ENCODE measurements at places on chromosomes 5 and 9.

DNA sequence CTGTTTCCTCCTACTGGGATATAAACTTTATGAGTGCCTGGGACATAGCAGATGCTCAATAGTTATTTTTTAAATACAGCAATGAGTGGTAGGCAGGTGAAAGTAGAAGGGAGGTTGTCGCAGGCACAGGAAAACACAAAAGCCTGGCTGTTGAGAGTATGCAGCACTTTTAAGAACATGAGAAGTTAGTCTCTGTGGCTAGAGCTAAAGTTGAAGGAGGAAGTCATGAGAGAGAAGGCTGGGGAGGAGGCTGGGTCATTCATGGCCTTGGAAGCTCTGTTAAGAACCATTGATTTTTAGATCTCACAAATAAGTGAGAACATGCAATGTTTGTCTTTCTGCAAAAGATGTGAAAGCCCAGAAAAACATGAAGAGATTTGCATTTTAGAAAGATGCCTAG is 126.7 kb downstream of the PRKACG start:
- no peak for DNase-seq

DNA sequence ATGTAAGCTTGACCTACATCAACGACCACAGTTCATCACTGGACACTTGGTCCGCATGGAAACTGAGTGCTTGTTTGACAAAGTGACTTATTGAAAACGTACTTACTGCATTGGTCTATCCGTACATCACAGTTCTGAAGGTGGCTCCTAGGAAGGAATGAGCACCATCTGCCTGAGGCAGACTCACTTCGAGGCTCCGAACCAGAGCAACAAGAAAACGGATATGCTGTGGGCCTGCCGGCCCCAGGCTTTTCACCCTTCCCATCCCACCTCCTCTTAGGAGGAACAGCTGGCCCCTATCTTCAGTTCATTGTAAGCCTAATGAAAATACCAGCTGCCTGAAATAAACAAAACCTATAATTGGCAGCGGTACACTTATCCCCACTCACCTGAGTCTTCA is 67.2 kb upstream of the TSLP start:
- no peak for DNase-seq

DNA sequence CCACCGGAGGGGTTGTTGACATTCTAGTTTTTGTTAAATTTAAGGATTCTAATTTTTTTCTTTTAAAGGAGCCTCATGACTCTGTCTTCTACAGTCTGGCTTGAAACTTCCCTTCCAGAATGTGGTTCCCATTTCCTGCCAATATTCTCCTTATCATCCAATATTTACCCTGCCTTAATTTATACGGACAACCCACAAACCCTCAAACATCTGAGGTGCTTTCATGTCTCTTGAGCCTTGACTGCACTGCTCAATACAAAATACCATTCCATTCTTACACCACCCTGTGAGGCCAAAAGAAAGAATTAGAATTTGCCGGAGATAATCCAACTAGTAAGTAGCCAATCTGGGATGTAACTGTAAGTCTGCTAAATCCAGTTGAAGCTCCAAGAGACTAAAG is 346.5 kb downstream of the SPOCK1 start:
- no peak for DNase-seq

DNA sequence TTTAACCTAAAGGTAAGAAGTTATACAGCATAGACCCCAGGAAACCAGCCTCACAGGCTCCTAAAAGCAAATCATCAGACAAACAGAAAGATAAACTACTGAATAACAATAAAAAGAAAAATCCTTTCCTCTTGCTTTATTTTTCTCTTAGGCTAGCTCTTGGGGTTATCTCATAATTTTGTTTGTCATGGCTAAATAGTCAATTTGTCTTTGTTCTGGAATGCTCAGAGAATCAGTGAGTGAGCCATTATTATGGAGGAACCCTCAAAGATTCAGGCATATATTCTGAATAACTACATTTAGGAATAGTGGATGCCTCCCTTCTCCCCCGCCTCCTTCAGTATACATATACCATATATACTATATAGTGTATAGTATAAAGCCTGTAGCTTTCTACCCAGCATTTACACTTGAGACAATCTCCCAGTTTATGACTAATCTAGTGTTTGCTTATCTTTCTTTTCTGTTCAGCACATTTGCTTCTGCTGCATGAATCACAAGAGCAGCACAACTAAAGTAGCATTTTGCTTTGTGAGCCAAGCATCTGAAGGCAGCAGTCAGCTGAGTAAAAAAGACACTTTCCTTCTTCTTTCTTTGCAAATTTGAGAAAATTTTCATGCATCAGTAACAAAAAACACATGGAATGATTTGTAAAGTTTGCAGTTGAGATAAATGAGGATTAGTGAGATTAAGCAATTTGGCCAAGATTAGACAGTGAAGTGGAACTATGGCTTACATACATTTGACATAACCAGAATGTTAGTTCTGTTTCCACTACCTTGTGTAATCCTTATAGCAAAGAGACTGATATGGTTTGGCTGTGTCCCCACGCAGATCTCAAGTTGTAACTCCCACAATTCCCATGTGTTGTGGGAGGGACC is 45.3 kb upstream of the PPP3R2 start:
- DNase-seq: no peak

DNA sequence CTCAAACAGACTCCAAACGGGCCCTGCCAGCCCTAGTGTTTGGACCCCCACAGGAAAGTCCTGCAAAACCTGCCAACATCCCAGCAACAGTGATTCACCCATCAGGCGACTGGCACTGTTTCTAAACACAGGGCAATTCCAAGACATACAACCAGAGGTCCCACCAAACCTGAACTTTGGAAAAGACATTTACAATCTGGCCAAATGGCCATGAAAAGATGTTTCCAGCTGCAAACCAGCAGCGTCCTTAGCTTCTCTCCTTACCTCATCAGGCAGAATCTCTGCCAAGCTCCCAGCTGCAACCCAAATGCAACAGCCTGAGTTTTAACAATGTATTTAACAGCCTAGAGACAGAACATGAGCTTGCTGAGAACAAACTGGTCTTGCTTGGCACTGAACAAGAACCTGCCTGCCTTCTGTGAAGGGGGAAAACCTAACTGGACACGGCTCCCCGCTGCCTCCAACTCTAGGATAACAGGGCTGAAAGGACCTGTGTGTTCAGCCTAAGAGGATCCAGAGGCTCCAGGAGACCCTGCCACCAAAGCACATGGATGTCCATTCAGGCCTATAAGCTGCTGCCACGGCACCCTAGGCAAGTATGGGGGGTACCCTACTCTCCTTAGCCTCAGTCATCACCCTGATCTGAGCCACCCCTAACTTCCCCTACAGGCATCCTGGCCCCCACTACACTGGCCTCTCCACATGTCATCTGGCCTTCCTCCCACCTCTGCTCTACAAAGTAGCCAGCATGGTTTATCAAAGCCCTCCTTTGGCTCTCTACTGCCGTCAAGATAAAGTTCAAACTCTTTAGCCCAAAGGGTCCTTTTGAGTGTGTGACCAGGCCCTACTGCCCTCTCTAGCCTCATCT is 5.6 kb downstream of the P4HA2 start:
- no peak for DNase-seq

GRCh38 chr9:124075761-124076160 is 64.2 kb downstream of the LHX2 start:
- no peak for DNase-seq

GRCh38 chr9:127905788-127906191 is 6.4 kb upstream of the ST6GALNAC6 start:
- DNase-seq: no peak

GRCh38 chr9:117030254-117030768 is 343.2 kb downstream of the TRIM32 start:
- no peak for DNase-seq

- DNase-seq: no peak
Observed at GRCh38 chr5:16916262-16916878, 19.7 kb downstream of the MYO10 start.

GRCh38 chr9:119788921-119789320 is 419.7 kb upstream of the BRINP1 start:
- no peak for DNase-seq

GRCh38 chr5:141192110-141192725 is at the start of gene PCDHB10:
Gene PCDHB10, plus strand, starts transcription at chr5:141192353. Its CDS starts 200 bp downstream, at chr5:141192553.
- DNase-seq: peak; percentile 61

- DNase-seq: no peak
Observed at GRCh38 chr5:132425009-132425937, 55.8 kb downstream of the SLC22A5 start.

GRCh38 chr5:96048763-96049162 is 87.1 kb upstream of the ELL2 start:
- DNase-seq: no peak

DNA sequence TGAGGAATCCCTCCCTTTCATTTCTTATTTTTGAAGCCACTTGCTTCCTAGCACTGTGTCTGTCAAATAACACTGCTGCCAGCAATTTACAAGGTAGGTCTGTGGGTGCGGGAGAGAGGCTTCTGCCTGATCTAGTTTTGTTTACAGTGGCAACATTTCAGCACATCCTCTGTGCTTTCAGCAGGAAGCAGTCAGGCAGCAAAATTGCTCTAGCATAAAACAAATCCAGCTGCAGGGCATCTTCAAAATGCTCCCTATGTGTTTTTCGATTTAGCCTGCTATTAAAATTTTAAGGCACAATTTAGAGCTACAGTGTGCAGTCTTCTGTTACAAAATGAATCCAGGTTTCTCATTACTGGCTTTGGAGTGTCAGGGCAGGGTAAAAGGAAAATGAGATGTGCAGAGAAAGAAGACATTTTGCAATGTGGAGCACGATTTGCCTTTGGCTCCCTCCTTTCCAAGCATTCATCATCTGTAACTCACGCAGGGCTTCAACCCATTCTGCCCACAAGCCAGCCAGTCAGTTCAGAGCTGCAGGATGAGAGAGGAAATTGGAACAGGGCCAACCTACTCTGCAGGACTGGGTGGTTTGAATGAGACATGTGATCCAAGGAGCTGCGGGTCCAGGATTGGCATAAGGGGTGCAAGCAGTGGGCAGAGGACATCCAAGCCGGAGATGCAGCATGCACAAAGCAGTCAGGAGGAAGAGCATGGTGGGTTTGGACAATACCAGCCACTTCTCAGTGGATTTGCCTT is 143.4 kb upstream of the APC start:
- peak; percentile 45 for DNase-seq

- DNase-seq: no peak
Observed at GRCh38 chr5:79842991-79843390, 148.1 kb downstream of the MTX3 start.

DNA sequence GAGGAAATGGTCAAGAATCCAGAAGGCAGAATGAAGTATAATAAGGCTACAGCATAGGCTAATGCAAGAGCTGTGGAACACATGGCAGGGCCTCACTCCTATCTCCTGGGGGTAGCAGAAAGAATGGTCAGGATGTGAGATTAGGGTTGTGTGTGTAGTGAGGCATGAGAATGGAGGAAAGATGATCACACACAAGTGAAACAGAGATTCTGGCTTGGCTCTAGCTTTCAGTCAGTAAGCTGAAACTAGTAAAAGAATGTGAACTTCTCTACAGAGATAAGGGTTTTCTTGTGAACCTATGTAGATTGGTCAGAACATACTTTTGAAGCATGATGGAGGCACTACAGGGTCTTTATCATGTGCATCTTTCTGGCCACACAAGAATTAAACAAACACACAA is 298.8 kb downstream of the ASTN2 start:
- DNase-seq: no peak

DNA sequence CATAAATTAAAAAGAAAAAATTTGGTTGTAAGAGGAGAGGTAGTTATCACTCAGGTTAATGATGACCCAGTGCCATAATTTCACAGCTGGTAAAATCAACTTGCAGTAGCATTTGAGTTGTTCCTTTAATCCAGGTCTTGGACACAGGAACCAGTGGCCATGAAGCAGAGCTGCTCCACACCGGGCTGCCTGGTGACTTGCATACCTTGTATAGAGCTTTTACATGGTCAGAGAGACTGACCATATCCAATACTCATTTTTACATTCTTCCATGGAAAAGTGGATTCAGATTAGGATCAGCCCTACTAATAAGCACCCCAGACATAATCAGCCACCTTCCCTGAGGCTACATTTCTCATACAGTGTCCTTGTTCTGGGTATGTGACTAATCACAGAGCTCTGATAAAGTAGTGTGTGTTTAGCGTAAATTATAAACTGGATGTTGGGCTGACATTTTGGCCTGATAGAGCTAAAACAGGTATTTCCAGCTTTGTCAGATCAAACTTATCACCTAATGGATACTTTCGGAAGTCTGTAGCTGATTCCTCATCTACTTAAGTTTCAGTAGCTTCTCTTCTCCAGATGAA is 77.0 kb upstream of the ZSWIM6 start:
- DNase-seq: no peak

GRCh38 chr9:18710065-18710464 is 236.1 kb downstream of the ADAMTSL1 start:
- no peak for DNase-seq

DNA sequence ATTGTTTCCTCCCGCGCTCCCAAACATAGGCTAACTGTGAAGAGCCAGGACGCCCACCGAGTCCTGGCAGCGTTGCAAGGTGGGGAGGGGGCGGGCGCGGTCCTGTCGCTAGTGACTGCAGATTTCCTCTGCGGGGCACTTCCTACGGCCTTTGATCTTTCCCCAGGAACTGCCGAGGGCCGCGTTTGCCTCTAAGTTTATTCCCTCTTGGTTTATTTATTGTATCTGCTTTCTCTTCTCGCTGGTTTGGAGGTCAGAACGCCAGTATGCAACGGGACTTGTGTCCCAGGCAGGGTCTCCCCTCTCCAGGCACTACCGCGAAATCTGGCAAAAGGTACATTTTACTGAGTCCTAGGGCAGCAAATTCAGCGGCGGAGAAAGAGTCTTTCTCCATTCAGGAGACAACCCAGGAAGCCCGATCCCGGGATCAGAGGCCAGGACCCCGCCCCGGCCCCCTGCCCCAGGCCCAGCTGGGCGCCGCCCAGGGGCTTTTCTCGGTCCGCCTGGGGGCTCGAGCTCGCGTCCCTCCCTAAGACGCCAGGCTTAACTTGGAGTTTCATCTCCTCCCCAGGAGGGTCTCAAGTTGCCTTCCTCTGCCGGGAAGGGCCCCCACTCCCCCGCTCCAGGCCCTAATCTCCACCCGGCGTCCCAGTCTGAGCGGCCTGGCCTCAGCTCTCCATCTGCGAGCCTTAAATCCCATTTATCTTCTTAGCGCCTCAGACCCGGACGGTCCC is 884 bp upstream of the EGFLAM start:
- DNase-seq: no peak

DNA sequence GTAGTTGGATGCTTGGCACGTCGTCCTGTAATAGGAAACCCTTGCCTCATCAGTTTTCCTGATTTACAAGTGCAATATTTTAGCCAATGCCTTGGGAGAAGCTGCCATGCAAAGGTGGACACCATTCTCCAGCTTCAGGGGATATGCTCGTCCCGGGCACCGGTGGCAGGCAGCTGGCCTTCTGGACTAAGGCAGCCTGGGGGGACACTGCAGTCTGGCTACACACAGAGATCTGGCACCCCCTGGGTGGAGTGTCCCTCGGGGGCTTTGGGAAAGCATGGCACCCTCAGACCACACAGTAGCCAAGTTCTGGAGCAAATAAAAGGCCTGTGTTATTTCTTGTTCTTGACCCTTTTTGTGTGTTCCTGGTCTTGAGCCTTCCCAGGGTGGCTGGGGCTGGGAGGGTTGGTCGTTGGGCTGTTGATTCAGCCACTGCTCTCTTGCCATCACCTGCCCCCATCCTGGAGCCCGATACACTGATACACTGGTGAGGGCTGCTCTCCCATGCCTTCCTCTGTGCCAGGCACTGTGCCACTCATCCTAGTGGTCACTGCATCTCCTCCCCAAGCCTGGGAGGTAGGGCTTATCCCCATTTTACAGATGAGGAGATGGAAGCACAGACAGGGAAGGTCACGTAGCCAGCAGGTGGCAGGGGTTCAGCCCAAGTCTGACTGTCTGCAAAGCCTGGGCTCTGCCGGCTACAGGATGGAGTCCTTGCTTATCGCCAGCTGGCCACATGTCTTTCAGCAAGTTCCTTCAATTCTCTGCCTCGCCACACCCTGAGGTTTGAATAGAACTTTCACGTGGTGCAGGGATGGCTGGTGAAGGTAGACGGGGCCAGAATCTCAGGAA is 134.1 kb downstream of the RGS3 start:
- DNase-seq: no peak
